NCI-H526 treated with DMSO at 0.1 percent for 48 hours (cell line): ENCODE measurements at places on chromosomes 1 and 21.
A peak's percentile ranks its signal among the peaks of the same experiment; 100 is the strongest.

DNA sequence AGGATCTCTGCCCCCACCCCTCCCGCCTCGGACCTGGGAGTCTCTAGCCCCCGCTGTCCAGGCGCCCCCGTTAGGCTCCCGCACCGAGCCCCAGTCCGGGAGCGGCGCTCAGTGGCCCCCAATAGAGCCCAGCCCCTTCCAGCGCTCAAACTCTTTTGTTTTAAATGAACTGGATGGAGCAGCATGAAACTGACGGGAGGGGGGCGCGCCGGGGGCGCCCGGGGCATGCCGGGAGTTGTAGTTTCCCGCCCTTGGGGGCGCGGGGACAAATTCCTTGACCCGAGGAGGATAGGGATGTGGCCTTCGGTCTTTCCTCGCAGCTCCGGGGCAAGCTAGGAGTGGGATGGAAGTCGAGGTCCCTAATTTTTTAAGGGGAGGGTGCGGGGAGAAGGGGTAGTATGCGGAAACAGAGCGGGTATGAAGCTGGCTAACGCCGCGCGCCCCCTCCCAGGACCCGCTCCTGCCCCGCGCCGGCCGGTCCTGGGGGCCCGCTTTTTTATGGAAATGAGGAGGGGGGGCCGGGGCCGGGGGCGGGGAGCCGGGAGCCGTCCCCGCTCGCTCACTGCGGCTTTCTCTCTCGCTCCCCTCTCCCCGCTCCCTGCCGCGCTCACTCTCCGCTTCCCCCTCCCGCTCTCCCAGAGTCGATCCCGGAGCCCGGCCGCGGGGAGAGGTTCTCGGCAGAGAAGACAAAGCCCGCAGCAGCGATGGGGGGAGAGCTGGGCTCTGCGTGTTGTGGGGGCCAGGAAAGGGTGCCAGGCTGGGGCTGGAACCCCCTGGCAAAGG, at the start of gene MEX3A:
Gene MEX3A, minus strand, starts transcription at position 157 of the 783 bp plus-strand sequence. CDS start 467 bp downstream, outside the sequence.
- DNase-seq, result peak; percentile 89

- DNase-seq, result no peak
These were observed 205.9 kb downstream of the DSCAM start for GRCh38 chr21:40641042-40641441.

DNA sequence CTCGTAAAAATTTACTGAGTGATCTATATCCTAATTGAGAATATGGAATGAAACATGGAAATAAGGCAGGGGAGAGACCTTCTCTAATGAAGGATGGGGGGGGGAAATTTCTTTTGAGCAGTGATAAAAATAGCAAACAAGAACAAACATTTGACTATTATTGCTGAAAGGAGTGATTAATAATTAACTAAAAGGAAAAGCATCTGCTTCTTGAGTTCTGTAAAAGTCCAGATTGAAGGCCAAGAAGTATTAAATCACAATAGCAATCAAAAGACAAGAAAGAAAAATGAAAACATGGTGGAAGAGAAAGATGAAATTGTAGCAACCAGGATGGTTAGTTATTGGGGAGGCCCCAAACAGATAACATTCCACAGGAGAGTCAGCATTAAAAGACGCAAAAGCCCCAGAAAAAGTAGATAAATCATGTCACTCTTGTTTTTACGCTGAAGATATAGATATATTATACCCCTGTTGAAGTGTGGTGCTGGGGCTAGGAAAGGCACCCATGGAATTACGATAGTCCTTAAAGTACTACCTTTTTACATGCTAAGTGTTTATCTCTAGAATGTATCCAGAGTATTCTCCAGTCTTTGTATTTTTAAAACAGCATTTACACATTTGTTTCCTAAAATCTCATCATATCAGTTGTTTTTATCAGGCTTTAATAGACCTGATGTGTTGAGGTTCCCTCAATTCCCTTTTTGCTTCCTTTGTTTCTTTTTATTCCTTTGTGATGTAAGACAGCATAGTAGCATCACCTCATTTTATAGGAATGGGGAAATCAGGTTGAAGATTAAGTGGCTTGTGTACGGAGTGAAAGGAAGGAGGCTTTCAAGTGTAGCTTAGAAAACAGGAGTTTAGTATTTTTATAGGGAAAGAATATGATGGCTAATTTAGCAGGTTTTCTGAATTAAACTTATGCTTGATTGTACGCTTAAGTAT, 28.9 kb downstream of the DISP1 start:
- DNase-seq, result no peak

GRCh38 chr21:36706951-36707762, 8.2 kb downstream of the SIM2 start:
- no peak for DNase-seq

- no peak for DNase-seq
These were observed 257.2 kb downstream of the PLPP3 start for GRCh38 chr1:56322211-56322610.

- no peak for DNase-seq
These were observed 53.6 kb downstream of the FGGY start for GRCh38 chr1:59350521-59350920.

DNA sequence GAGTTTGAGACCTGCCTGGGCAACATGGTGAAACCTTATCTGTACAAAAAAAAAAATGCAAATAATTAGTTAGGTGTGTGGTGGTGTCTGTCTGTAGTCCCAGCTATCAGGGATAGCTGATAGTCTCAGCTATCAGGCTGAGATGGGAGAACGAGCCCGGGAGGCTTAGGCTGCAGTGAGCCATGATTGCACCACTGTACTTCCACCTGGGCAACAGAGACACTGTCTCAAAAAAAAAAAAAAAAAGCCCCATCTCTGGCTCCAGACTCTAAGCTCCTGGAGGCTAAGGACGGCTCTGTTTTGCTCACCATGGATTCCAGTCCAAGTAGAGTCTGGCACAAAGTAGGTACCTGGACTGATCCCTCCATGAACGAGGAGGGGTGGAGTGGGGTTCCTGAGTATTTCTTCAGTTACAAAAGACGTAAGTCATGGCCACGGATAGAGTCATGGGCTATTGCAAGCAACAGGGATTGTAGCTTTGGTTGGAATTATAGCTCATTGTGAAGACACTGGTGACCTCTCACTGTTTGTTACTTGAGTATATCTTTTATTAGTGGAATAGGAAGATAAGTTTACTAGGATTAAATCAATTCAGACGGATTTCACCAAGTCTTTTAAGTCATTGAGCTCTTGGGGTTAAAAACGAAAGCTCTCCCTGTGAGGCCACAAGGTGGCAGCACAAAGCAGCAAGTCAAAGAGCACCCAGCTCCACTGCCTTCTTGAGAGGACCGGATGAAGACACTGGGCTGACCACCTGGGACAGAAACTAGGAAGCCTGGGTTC, 35.6 kb upstream of the TMEM61 start:
- peak; percentile 31 for DNase-seq

GRCh38 chr1:230179249-230179648, 112.2 kb downstream of the GALNT2 start:
- DNase-seq, result no peak

GRCh38 chr21:15031790-15032357, 32.9 kb downstream of the NRIP1 start:
- DNase-seq, result no peak

DNA sequence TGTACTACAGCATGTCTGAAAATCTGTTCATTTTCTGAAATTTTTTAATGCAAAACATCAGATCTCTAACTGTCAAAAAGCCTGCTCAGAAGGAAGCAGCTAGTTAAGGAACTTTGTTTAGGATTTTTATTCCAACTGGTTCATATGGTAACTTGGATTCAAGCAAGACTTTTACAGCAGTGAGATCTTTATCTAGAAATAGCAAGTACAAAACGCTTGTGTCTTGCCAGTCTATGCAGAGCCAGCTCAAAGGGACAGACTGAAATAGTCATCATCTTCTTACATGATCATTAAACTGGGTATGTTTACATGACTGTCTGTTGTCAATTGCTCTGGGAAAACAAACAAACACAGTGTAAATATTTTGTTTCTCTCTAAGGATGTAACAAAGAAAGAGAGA, 37.6 kb downstream of the DDAH1 start:
- DNase-seq, result no peak

- no peak for DNase-seq
These were observed 66.6 kb downstream of the CD34 start for GRCh38 chr1:207844371-207844770.

DNA sequence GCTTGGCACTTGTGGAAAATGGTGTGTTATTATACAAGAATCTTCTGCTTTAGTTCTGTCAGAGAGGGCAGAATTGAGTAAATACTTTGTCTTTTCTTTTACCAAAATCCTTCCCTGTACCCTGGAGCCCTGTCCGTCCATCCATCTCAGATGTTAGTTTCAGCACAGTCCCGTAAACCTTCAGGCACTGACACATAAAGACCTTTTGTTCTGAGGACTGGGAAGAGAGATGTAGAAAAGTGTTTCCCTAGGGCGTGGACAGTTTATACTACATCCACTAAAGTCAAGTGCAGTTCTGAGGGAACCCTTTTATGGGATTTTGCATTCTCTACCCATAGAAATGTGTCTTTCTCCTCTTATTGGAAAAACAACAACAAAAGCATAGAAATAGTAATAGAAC, 162.4 kb downstream of the PDE4B start:
- peak; percentile 84 for DNase-seq

- peak; percentile 87 for DNase-seq
These were observed 415.9 kb downstream of the PLA2G4A start for GRCh38 chr1:187244623-187245022.

- no peak for DNase-seq
These were observed 559.0 kb upstream of the PLXNA2 start for GRCh38 chr1:208803011-208803811.

DNA sequence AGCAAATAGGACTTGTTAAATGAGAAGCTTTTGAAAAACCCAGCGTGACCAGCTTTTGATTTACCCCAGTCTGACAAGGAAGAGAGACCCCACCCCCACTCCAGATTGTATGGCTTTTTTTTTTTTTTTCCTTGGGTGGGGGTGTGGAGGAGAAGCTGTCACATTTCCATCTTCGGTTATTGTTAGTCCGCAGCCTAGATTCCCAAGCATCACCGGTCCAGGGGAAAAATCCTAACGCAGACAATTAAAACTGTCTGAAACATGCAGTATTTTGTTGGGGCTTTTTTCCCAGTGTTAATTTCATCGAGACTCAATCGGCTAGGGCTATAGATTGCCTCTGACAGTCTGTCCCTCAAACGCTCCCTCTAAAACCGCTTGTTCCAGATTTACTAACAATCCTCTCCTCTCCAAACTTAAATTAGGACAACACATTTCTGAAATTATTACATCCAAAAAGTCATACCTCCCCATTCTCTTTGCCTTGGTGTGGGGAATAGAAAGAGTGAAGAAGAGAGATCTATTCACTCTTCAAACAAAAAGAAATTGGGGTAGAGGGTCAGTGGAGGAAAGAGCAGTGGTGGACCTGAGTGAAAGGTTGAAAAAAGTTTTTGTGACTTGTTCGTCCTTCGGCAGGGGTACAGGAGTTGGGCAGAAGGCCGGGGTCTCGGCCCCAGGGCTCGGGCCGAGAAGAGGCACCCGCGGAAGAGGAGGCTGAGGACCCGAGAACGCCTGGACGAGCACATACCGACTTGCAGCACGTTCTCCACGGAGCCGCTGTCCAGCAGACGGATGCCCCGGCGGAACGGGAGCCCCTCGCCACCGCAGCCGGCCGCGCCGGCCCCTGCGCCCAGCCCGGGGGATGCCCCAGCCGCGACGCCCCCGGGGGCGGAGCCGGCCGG, 1.1 kb downstream of the ZSWIM5 start:
- peak; percentile 69 for DNase-seq

DNA sequence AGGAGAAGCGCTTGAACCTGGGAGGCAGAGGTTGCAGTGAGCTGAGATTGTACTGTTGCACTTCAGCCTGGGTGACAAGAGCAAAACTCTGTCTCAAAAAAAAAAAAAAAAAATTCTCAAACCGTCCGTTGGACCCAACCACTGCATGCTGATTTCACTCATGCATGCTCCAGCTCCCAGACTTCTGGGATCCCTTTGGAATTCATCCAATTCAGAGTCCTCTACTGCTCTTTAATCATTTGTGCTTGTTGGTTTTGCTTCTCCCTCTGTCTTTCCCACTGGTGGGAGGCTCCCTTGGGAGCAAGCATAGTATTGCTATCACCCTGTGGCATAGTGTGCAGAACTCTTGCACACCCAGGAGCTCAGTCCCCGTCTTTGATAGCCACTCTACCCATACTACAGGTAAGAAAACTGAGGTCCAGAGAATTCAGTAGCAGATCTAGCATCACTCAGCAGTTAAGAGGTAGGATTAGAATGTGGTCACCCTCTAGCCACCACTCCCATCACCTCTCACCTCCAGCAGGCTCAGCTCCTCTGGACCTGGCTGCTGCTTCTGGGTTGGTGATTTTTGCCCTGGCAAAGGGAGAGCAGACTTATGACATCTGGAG, 3.1 kb upstream of the LMNA start:
- no peak for DNase-seq

DNA sequence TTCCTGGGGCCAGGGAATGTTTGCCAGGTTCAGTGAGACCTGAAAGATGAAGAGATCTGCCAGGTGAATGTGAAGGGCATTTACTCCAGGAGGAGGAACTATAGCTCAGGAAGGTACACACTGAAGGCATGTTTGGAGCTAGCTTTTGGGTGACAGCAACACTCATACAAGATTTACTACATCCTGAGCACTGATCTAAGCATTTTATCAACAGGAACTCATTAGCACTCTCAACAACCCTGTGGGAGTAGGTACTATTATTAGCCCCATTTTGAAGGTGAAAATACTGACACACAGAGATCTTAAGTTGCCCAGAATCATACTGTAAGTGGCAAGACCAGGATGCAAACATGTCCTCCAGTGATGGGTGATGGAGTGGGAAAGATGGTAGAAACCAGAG, 6.7 kb downstream of the GADD45A start:
- DNase-seq, result no peak

DNA sequence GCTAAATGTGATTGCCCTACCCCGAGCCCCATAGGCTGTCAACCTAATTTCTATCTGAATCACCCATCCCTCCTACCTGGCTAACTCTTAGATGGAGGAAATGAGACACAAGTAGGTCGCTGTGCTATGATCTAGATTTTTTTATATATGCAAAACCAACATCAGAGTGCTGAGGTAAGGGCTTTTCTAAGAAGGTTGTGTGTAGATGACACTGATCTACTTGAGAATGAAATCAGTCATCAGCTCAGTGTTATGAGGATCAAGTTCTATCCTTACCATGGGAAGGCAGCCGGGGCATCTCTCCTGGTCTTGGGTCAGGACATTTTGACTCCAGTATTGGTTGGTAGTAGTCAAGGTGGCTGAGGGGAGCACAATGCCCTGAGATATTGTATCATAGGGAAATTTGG, 23.6 kb downstream of the SLAMF1 start:
- no peak for DNase-seq

- no peak for DNase-seq
These were observed 3.6 kb downstream of the COL9A2 start for GRCh38 chr1:40313329-40313957.
